ENCODE measurements at places on chromosomes 2 and 18. TPM values are rescaled to one million over a fixed set of nuclear protein-coding genes. Genes with fewer than 3 reads are reported as not detected.

DNA sequence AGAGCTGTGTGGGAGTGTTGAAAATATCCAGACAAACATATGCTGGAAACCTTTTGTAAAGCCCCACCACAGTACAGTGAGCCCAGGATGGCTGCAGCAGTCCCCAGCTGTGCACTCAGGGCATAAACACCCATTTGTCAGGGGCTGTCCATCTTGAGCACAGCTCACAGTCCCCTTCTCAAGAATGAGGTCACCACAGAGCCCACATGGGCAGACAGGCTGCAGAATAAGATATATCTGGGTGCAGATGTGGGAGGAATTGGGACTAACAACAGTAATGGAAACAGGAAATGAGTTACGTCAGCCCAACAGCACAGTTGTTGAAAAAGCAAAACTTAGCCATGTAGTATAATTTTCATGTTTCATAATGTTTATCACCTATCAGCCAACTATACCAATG is 219.6 kb downstream of the ETAA1 start:
- DNase-seq, result peak; percentile 76

DNA sequence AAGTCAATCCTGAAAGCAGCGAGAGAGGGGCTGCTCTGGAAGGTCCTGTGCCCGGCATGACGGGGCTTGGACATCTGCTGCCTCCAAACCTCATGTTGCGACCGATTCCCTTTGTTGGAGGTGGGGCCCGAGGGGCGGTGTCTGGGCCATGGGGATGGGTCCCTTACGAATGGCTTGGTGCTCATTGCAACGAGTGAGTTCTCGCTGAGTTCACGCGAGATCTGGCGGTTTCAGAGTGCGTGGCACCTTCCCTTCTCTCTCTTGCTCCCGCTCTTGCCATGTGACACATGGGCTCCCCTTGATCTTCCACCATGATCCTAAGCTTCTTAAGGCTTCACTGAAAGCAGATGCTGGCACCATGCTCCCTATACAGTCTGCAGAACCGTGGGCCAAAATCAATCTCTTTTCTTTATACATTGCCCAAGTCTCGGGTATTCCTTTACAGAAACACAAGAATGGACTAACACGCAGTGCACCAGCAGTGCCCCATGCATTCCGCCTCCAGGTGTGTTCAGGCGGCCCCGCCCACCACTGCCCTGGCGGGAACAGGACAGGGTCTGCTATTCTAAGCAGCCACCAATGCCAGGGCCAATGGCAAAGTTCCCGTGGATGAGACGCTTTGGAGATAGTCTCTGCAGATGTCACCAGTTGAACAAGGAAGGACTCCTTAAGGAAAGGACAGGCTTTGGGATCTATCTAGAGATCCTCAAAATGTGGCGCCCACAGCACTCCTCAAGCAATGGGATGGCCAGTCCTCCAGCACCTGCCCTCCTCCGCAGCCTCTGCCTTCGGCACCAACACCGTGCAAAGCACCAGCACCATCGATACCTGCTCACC is 63.4 kb downstream of the ZNF516 start:
- DNase-seq, result no peak

The BOLL gene
- total RNA-seq, result not detected

GRCh38 chr18:45666520-45666919 is 51.2 kb downstream of the SLC14A2 start:
- no peak for DNase-seq

The LRRC30 gene
- not detected for total RNA-seq

GRCh38 chr2:232928551-232929302 is 58.7 kb downstream of the SNORC start:
- DNase-seq, result no peak

DNA sequence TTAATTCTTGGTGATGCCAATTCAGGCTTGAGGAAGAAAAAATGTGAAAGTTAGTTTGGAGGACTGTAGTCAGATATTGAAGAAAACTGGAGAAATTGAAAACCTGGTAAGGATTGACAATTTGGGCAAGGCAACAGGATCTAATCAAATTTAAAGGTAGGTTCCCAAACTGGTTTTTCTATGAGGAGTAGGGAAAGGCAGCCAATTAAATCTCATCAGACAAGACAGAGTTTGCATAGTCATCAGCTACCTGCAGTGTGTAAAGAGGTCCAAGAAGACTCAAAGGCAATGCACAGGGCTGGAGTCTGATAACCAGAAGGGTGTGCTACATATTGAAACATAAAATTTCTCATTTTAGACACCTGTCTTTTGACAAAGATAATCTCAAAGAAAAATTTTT is 16.0 kb upstream of the CAB39 start:
- no peak for DNase-seq

GRCh38 chr2:186456941-186457340 is 29.1 kb upstream of the ZC3H15 start:
- DNase-seq, result no peak

DNA sequence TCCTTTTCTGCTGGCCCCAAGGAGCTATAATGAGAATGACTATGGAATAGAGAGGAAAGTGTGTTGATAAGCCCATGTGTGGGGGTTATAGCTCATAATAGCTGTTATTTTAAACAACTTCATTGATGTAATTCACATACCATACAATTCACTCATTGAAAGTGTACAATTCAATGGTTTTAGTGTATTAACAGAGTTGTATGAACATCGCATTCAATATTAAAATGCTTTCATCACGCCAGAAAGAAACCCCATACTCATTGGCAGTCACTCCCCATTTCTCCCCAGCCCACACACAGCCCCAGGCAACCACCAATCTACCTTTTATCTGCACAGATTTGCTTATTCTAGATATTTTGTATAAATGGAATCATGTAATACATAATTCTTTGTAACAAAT is 139.6 kb upstream of the CYP1B1 start:
- no peak for DNase-seq

GRCh38 chr2:11744631-11745394 is 1.6 kb upstream of the LPIN1 start:
- peak; percentile 53 for DNase-seq

GRCh38 chr2:85088921-85089320 is 44.3 kb upstream of the TCF7L1 start:
- no peak for DNase-seq

The TSN gene
- 48.0 TPM for total RNA-seq

The AGXT gene
- not detected for total RNA-seq

The DLGAP1 gene
- not detected for total RNA-seq

- peak; percentile 32 for DNase-seq
Observed at GRCh38 chr2:239903803-239904202, 121.3 kb downstream of the NDUFA10 start.

GRCh38 chr2:223744580-223744979 is 92.8 kb downstream of the AP1S3 start:
- no peak for DNase-seq

The PLEKHH2 gene
- total RNA-seq, result 18.8 TPM

DNA sequence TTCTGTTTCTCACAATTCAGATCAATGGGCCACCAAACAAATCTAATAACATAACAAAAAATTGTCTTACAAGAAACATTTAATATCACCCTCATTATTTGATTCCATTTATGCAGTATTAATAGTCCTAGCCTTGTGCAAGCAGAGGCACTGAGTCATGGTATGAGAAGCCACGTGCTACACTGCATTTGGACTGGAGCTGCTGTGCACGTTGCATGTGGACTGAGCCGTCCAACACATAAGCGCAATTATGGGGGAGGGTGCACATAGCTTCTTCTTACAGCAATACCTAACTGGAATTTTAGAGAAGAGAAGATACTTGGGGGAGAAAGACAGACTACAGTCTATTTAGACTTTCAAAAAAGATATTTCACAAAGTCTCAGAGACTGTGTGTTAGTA is 329.6 kb upstream of the ID2 start:
- DNase-seq, result no peak

The SEC11C gene
- 10.1 TPM for total RNA-seq

DNA sequence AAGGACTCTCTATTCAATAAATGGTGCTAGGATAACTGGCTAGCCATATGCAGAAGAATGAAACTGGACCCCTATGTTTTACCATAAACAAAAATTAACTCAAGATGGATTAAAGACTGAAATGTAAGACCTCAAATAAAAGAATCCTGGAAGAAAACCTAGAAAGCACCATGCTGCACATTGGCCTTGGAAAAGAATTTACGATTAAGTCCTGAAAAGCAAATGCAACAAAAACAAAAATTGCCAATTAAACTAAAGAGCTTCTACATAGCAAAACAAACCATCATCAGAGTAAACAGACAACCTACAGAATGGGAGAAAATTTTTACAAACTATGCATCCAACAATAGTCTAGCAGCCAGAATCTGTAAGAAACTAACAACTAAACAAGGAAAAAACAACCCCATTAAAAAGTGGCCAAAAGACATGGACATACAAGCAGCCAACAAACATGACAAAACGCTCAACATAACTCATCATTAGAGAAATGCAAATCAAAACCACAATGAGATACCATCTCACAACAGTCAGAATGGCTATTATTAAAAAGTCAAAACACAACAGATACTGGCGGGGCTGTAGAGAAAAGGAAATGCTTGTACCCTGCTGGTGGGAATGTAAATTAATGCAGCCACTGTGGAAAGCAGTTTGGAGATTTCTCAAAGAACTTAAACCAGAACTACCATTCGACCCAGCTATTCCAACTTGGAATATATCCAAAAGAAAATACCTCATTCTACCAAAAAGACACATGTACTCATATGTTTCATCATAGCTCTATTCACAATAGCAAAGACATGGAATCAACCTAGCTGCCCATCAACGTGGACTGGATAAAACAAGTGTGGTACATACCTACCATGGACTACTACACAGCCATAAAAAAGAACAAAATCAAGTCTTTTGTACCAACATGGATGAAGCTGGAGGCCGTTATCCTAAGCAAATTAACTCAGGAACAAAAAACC is 30.6 kb downstream of the SEPTIN10 start:
- no peak for DNase-seq

GRCh38 chr2:71720283-71720560 is 266.9 kb downstream of the DYSF start:
- no peak for DNase-seq

The CAPN14 gene
- total RNA-seq, result under 0.01 TPM

- no peak for DNase-seq
Observed at GRCh38 chr2:208318127-208318526, 52.1 kb downstream of the PIKFYVE start.

DNA sequence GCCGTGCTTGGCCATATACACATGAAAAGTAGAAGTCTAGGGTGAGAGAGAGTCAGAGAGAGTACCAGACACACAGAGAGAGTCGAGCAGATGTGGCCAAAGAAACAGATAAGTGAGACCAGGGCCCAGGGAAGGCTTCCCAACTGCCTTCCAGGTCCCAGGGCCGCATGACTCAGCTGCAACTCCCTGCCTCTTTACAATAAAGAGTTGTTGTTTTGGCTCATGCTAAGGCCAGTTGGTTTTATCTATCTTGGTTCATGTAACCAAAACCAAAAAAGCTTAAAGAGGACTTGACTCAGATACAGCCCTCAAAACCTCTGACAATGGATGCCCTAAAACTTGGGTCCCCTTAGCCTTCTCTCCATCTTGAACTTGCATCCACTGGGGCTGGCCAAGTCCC is 36.9 kb downstream of the REEP1 start:
- no peak for DNase-seq

DNA sequence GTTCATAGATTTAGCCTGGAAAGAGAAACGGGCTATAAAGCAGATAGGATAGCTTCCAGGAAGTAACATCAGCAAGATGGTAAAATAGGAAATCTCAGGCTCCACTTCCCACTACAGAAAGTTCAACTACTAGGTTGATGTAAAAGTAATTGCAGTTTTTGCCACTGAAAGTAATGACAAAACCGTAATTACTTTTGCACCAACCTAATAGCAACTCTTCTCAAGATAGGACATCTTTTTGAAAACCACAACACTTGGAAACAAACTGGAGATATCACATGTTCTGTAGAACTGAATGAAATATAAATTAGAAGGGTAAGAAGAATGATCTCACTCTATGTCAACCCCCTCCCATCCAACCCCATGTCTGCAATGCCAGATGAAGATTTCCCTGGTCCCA is 1154.3 kb downstream of the BCL11A start:
- DNase-seq, result no peak

GRCh38 chr2:236346366-236346765 is 82.2 kb upstream of the ASB18 start:
- no peak for DNase-seq

DNA sequence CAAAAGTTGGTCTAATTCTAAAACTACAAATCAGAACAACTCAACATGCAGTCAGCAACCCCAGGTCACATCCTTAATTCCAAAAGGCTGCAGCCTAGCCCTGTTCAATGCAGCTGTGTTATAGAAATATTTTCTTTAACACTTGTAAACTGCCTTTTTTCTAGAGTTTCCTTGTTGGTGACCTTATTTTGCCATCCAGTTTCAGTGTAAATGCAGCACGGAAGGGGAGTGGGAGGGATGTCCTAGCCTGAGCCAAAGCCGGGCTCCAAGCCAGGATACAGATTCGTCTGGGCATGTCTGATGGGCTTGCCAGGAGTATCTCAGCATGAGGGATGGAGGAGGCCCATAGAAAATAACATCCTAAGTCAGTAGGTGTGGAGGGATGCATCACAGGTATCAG is 17.7 kb upstream of the SP3 start:
- DNase-seq, result no peak

DNA sequence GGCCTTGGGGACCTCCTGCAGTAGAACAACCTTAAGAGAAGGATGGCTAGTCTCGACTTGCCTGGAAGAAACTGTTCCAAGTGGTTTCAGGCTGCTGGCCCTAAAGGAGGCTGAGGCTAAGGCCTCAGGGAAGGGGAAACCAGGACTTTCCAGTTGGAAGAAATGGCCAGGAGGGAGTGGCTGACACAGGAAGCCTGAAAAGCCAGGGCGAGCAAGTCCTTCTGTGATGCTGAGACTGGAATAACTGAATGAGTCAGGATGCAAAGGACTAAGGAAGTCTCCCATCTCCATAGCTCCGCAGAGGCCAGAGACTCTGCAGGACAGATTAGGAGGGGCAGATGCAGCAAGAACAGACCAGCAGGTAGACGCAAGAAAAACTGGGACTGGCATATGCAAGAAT is 7.4 kb downstream of the HTRA2 start:
- DNase-seq, result peak; percentile 80

DNA sequence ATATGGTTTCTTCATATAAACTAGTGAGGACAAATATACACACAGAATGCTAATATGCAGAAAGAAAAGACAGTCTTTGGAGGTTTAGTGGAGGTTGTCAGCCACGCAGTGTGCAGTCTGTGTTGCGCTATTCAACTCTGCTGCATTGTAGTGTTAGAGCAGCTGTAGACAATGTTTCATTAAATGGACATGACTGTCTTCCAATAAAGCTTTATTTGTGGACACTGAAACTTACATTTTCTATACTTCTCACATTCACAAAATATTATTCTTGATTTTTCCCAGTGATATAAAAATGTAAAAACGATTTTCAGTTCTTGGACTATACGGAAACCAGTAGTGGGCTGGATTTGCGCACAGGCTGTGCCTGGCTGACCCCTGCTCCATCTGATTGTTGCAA is 13.3 kb downstream of the TTC27 start:
- no peak for DNase-seq

The MRO gene
- total RNA-seq, result 1.8 TPM

DNA sequence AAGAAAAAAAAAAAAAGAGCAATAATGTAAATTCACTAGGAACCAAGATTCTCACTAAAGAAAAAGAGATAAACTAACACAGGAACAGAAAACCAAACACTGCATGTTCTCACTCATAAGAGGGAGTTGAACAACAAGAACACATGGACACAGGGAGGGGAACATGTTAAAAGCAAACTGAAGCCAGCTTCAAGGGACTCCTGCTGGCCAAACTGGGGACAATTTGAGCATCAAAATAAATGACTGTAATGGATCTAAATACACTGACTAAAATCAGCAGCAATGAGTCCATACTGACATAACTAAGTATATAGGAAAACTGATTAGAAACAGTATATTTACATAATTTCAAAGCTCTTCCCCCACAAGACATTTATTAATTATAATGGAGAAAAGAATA is 73.0 kb downstream of the FARSB start:
- DNase-seq, result peak; percentile 22

- no peak for DNase-seq
Observed at GRCh38 chr2:65574993-65575392, 142.6 kb upstream of the SPRED2 start.
